ENCODE measurements at places on chromosomes 16 and 17. TPM values are rescaled to one million over a fixed set of nuclear protein-coding genes. Genes with fewer than 3 reads are reported as not detected.

GRCh38 chr16:87420026-87421002 is 28.2 kb downstream of the MAP1LC3B start:
- no peak for DNase-seq

DNA sequence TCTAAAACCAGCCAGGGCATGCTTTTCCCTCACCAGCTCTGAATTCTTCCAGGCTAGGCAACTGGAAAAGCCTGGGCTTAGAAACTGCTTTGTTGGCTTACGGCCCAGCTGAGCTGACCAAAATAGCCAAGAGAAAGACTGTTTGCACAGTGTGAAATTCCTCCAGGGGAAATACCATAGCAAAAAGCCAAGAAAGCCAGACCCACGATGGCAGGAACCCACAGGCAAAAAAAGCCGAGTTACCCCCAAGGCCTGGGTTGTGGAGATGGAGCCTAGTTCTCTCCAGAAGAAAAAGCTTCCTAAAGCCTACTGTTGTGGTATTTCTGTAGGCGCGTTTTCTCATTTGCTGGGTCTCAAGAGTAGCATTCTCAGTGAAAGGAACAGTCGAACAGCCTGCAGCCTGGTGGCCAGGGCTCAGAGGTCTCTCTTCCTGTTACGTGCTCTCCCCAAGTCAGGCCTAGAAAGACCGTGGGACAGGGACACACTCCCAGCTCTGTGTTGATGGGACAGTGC is 9.2 kb downstream of the SP2 start:
- DNase-seq = peak; percentile 95

PCGF2 gene
- total RNA-seq = 4.8 TPM

DNA sequence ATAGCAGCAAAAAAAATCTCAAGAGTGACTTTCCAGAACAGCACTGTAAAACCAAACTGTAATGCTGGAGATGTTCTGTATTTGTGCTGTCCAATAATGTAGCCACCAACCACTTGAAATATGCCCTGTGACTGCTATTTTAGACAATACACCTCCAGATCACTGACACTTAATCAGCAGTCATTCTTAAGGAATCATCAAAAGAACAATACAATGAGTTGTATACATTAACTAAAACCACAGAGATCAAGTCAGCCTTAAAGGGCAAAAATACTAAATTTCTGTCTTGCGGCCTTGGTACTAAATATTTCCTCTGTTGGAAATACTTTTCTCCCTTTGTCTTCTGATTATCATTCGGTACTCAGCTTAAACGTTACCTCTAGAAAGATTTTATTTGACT is 33.6 kb upstream of the ANKFY1 start:
- peak; percentile 17 for DNase-seq

C1QL1 gene
- total RNA-seq = not detected

DNA sequence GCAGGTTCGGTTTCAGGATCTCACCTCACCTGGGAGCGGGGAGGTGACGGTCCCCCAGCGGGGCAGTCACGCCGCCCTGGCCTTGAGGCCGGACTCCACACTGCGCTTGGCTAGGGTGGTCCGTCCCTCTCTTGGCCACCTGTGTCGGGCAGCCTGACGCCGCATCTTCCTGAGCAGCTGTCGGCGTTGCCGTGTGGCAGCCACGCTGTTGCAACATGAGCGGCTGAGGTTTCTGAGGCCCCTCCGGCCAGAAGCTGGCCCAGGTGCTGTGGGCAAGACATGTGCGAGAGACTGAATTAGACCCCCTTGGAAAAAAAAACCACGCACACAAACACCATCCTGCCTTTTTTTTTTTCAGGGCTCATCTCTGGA is 49.2 kb downstream of the IRF8 start:
- no peak for DNase-seq

- DNase-seq = no peak
Observed at GRCh38 chr17:80624864-80625263, 80.2 kb downstream of the RPTOR start.

DNA sequence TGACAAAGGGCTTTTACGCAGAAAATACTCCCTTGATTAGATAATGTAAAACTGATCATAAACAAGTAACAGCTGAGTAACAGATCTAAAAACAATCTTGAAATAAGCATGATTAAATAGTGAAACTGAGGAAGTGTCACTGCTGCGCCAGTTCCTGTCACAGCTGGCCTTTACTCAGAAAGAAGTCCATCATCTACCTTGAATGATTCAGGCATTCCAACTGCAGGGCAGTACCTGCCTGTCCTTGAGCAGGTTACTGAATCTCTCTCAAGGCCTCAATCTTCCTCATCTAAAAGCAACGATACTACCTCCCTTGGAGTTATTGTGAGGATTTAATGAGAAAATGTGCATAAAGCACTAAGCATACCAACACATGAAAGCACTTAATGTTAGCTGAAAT is 12.7 kb downstream of the PHLPP2 start:
- DNase-seq = no peak

HAP1 gene
- under 0.01 TPM for total RNA-seq

DNA sequence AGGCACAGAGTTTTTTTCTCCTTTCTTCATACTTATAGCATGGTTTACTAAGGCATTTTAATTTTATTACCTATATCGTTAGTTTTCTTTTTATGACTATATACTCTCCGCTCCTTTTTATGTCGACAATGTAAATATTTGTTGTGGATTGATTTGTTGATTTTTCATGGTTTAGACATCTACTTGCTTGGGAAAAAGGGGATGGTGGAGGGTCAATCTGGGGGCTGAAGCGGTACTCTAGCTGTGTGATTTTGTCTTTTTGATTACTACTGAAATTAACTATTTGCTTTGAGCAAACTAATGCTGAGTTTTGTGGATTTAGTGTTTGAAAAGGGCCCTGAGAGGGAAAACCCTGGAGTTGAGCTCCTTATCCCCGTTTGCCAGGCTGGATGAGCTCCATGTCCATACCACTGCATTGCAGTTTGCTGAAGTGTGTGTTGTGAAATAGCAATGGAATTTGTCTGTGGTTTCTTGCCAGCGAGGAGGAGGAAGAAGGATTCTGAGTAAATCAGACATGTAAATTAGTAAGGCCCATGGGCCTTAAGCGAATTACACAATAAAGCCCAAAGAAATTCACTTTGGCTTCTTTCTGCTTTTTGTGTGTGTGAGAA is 72.0 kb downstream of the FTO start:
- peak; percentile 96 for DNase-seq

GRCh38 chr17:78252111-78252634 is 20.7 kb downstream of the TMEM235 start:
- no peak for DNase-seq

GRCh38 chr17:50186661-50187393 is 14.6 kb downstream of the COL1A1 start:
- DNase-seq = peak; percentile 83

DNA sequence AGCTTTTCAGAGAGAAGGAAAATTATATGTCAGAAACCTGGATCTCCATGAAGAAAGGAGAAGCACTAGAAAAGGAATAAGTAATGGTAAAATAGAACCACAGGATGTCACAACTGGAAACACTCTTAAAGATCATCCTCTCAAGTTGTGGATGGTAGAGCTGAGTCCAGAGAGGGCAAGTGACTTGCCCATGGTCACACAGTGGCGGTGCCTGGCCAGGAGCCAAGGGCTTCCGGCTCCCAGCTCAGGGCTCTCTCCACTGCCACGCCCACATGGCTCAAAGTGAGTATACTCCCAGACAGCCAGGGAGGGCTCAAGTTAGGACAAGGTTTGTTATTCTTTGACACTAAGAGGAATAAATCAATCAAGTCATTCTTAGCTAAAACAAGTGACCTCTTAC is 159.8 kb downstream of the COPRS start:
- no peak for DNase-seq

TBX6 gene
- 0.09 TPM for total RNA-seq

- DNase-seq = no peak
Observed at GRCh38 chr16:65950211-65950610, 416.3 kb upstream of the CDH5 start.

GRCh38 chr16:69593751-69594255 is 28.0 kb downstream of the NFAT5 start:
- DNase-seq = no peak

GRCh38 chr17:20968913-20969616 is 73.7 kb downstream of the USP22 start:
- no peak for DNase-seq

GRCh38 chr16:3591991-3592390 is 14.8 kb upstream of the NLRC3 start:
- no peak for DNase-seq

- no peak for DNase-seq
Observed at GRCh38 chr17:70072546-70073309, 2.3 kb upstream of the KCNJ16 start.

P3H4 gene
- total RNA-seq = 35.5 TPM

CANT1 gene
- 33.4 TPM for total RNA-seq

KRT12 gene
- not detected for total RNA-seq

CAPNS2 gene
- 1.7 TPM for total RNA-seq

DNA sequence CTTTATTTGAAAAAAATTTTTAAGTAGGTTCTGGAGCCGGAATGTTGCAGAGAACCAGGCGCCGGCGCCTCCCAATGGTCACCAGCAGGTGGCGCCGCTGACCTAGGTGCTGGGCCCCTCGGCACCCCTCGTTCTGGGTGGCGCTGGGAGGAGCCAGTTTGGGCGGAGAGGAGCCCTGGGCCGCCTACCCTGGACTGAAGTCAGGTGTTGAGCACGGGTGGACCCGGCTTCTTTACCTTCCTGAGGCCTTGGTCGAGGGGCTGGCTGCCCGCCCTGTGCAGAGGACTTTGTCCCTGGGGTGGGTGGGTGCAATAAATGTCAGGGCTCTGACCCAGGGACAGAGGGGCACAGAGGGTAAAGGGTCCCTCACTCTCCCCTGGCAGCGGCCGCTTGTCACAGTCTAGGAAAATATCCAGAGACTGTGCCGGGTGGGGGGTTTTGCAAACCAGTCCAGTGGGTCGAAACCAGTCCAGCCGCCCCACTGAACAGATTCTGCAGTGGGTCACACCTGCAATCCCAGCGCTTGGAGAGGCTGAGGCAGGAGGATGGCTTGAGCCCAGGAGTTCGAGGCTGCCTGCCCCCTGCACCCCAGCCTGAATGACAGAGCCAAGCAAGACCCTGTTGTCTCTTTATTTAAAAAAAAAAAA is 30.1 kb upstream of the TNFRSF13B start:
- peak; percentile 62 for DNase-seq

DNA sequence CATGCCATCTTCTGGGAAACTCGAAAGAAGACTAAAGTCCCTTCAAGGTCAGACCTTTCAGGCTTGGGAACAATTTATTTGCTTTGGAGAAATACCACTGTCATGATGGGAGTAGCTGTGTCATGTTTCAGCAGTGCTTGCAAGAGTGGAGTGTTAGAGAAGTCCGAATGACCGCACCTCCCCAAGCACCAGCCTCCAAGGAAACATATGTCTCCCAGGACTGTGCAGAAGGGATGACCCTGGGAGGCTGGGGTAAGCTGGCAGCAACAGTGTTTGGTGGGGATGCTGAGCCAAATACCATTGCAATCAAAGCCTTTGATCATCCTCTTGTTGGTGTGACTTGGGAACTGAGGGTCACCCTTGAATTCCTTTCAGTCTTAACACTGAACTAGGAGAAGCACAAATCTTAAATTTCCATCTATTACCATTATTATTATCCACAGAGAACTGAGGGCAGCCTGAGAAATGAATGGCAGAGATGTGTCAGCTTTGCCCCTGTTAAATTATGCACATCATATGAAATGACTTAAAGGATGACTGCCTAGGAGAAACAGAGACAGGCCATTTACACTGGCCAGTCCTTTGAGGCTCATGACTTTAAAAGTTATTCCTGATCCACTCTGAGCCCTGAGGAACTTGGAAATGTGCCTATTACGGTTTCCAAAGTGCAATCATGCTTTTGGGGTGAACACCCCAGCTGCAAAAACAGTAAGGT is 244.9 kb downstream of the CA10 start:
- no peak for DNase-seq

- DNase-seq = no peak
Observed at GRCh38 chr16:74837056-74837455, 62.4 kb upstream of the FA2H start.

TNFRSF13B gene
- not detected for total RNA-seq
